ENCODE measurements at places on chromosomes 5 and 9.

GRCh38 chr5:140321796-140322195 is 18.9 kb upstream of the PFDN1 start:
- no peak for DNase-seq

DNA sequence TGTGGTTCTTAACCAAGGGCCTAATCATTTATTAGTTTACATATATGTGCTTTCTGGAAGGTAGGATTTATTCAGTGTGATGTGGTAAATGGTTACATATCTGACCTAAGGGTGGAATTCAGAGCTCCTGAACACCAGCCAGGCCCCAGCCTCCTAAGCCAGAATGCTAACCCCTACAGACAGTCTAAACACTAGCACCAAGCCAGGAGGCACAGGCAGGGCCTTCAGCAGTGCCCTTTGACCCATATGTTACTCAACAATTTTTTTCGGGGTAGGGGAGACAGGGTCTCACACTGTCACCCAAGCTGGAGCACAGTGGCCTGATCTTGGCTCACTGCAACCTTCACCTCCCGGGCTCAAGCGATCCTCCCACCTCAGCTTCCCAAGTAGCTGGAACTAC is 40.3 kb downstream of the PRKACG start:
- no peak for DNase-seq

- DNase-seq, result peak; percentile 37
Measured at GRCh38 chr5:15850939-15851341, 328.7 kb downstream of the MARCHF11 start.

GRCh38 chr5:114060866-114061265 is 301.0 kb upstream of the KCNN2 start:
- no peak for DNase-seq

DNA sequence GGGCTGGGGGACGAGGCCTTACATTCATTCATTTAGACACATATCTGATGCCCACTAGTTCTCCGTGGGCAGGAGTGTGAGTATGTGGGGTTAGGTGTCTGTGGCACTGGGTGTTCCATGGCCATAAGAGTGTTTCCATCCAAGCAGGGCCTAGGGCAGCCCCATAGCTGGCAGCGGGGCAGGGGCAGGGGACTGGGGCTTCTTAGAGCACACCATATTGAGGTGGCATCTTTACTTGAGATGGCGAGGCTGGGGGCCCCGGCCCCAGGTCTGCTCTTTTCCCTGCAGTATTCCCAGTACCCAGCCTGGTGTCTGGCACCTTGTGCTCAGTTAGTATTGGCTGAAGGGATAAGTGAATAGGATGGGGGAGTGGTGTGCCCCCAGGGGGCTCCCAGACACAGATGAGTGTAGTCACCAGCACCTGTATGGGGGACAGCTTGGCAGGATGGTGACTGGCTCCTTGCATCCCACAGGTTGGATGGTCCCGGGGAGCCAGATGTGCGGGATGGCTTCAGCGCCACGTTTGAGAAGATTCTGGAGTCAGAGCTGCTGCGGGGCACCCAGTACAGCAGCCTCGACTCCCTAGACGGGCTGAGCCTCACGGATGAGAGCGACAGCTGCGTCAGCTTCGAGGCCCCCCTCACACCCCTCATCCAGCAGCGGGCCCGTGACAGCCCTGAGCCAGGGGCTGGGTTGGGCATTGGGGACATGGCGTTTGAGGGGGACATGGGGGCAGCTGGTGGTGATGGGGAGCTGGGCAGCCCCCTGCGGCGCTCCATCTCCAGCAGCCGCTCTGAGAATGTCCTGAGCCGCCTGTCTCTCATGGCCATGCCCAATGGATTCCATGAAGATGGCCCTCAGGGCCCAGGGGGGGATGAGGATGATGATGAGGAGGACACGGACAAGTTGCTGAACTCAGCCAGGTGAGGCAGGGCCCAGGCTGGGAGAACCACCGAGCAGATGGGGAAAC is 17.5 kb downstream of the PSD2 start:
- no peak for DNase-seq

Data from spinal cord (tissue), 10 donors.